Dorsolateral prefrontal cortex (tissue), 122 donors: ENCODE measurements at places on chromosomes 7 and 10.

GRCh38 chr10:99937630-99938029, 72.1 kb downstream of the DNMBP start:
- no peak for DNase-seq

- DNase-seq, result no peak
Observed at GRCh38 chr7:85736085-85736484, 549.2 kb upstream of the SEMA3D start.

- no peak for DNase-seq
Observed at GRCh38 chr10:15122477-15123030, 25.4 kb downstream of the RPP38 start.

DNA sequence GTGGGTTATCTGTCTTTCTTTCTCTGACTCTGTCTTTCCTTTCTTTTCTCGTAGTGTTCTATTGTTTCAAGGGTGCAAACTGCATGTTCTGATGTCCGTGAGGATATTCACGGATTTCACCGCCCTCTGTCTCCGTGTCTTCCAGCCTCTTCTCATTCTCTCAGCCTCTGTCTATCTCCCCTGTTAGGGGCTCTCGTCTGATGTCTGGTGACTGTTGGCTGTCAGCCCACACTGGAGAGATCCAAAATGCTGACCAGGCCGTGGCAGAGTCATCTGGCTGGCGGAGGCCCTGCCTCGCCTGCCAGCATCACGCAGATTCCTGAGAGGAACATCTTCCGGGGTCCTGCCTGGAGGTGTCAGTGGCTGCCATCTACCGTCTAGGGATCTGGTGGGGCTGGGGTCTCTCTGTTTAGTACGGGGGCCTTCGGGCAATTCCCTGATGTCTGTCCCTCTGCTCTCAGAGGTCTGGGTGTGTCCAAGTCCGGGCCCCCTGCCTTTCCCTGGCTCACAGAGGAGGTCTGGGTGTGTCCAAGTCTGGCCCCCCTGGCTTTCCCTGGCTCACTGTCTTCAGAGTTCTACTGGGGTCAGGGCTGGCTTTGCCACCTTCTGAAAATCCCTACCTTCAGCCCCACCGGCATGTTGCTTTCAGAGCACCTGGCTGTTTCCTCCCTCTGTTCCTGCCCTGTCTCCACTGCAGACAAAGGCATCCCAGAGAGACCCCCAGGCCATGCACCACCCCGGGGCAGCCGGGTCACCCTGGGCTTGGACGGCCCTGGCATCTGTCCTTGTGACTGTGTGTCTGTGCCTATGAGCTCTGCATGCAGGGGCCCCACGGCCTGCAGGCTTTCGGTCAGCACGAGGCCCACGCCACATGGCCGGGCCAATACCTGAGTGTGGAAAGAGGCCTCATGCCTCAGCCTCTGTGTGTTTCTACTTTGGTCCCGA, 14.0 kb upstream of the SCART1 start:
- DNase-seq, result no peak

- DNase-seq, result no peak
Observed at GRCh38 chr10:35327790-35328403, 8.4 kb upstream of the CCNY start.

DNA sequence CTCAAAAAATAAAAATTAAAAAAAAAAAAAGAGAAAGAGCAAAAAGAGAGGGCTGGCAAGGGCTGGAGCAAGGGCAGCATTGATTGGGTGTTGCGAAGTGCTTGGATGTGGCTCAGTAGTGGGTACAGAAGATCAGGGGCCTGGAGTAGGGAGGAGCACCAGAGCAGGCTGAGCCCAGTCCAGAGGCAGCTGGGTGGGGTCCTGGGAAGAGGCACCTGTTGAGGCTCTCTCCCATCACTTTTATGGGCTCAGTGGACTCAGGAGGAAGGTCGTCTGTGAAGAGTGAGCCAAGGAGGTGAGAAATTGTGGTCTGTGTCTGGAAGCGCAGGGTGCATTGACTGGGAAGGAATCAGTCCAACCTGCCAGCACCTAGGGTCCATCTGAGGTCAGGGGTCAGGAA, 11.8 kb upstream of the ZMIZ2 start:
- no peak for DNase-seq

DNA sequence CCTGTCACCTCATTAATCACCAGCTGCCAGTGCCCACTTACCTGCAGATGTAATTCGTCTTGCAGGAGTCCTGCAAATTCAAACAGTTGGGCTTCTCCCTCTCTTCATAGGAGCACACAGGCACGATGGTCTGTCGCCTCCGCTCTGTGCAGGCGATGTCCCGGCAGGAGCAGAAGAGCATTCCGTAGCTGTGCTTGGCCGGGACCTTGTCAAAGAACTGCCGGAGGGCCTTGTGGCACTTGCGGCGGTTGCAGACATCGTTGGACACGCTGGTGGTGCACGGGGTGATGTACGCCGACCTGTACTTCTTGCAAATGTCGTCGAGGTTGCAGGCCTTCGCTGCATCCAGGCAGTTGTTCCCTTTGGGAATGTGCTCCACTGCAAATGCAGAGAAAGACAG, 147.8 kb downstream of the GFRA1 start:
- DNase-seq, result no peak

- no peak for DNase-seq
Observed at GRCh38 chr7:134737566-134738345, 41.7 kb upstream of the CALD1 start.

GRCh38 chr7:142375710-142376313, 118.0 kb upstream of the PRSS58 start:
- no peak for DNase-seq

- no peak for DNase-seq
Observed at GRCh38 chr10:102235598-102235920, 5.8 kb downstream of the PITX3 start.

DNA sequence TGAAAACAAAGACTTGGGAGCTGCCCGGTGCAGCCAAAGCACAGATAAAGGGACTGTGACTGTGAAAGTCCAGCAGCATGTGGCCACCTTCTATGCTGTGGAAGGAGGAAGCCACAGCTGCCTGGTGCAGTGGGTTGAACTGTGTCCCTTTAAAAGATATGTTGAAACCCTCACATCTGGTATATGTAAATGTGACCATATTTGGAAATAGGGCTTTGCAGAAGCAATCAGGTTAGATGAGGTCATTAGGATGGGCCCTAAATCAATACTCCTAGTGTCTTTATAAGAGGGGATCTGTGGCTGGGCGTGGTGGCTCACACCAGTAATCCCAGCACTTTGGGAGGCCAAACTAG, 136.9 kb downstream of the GLI3 start:
- DNase-seq, result no peak

DNA sequence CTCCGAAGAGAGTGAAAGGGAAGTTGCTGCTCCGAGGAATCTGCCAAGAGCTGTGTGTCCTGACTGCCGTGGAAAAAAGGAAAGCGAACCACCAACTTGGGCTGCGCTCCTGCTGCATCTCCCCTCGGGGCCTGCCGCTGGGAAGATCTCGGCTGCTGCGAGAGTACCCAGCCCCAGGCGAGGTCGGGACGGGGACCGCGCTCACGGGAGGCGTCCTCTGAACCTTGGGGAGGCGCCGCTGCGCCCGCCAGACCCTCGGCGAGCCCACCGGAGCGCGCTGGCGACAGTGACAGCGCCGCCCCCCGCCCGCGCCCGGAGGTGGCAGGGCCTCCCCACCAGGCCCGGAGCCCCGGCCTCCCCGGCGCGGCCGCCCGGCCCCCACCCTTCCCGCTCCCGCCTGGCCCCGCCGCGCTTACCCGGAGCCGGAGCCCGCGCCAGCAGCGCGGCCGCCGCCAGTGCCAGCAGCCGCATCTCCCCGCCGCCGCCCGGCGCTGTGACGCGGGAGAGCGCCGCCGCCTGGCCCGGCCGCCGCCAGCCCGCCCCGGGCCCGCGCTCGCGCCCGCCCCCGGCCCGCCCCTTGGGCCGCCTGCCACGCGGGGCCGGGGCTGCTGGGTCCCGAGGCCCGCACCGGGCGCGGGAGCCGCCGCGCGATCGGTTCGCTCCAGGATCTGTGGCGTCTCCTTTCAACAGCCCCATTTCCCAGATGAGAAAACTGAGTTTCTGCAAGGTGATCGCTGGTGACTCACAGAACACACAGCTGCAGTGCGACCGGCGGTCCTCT, at the start of gene VSTM4:
Gene VSTM4 (minus strand): TSS at position 508 of the 781 bp plus-strand sequence. CDS start 37 bp downstream, at position 471.
- DNase-seq, result no peak

- DNase-seq, result no peak
Observed at GRCh38 chr10:93364966-93365365, 117.2 kb downstream of the MYOF start.

DNA sequence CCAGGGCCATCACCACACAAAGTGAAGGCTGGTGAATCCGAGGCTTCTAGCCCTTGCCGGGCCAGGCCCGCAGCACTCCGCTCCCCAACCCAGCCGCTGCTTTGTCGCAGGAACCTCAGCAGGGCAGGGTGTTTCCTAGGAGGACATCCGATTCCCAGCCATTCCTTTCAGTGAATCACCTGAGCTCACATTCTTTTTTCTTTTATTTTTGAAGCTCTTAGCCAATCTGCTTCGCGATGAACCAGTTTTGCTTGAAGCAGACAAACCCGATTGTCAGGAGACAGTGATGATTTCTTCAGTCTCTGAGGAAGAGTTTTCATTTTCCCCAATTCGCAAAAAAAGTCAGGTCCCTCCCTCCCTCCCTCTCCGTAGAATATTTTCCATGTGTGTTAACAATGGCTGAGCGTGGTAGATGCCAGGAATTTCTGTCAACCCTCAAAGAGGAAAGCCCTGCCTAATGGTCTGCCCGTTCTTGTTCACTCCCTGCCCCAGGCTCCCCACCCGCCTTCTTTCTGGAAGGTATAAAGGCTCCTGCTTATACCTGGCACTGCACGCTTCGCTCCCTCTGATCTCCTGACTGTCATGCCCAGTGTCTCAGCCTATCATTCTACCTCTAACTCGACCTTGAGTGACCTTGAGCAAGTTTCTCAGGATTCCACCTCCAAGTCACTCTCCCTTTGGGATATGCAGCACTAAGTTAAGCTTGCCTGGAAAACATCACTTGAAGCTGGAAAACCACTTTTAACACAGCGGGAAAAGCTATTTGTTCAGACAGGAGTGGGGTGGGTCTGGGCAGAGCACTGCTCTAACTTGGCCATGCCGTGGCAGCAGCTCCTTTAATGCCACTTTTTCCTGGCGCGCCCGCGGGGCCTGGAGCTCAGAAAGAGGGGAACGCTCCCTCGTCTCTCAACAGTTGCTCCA, 35.1 kb downstream of the EGFR start:
- DNase-seq, result no peak

DNA sequence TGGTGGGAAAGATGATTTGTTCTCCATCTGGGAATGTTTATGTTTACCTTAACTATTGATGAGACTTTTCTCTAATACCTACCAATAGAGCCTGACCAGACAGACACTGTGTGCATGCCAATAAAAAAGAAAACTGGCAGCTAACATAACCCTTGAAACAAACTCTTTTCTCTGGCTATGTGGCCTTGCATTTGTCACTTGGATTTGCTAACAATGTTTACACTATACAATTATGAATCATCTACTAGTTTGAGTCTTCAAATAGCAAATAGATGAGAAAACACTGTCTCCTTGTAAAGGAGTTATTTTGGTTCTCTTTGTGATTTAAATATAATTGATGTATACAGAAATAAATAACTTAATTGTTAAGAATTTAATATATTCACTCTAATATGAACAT, 273.1 kb downstream of the SEMA3D start:
- no peak for DNase-seq
